ENCODE measurements at places on chromosomes 3 and 15.

- DNase-seq, result no peak
Measured at GRCh38 chr3:13013994-13014754, 59.1 kb downstream of the IQSEC1 start.

DNA sequence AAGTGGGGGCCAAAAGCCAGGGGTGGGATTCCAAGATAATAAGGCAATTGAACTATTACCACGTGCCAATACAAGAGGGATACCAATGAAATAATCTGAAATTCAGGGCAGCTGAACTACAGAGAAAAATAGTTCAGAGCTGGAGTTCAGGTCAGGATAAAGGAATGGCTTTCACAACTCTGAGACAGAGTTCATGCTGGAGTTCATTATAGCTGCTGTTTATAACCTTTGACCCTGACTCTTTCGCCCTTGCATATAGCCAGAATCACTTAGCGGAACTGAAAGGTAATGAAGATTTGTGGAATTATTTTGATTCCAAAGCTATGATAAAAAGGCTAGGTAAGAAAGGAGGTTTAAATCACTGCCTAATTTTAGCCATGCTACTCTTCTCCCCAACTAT is 55.5 kb upstream of the LRRN1 start:
- no peak for DNase-seq

DNA sequence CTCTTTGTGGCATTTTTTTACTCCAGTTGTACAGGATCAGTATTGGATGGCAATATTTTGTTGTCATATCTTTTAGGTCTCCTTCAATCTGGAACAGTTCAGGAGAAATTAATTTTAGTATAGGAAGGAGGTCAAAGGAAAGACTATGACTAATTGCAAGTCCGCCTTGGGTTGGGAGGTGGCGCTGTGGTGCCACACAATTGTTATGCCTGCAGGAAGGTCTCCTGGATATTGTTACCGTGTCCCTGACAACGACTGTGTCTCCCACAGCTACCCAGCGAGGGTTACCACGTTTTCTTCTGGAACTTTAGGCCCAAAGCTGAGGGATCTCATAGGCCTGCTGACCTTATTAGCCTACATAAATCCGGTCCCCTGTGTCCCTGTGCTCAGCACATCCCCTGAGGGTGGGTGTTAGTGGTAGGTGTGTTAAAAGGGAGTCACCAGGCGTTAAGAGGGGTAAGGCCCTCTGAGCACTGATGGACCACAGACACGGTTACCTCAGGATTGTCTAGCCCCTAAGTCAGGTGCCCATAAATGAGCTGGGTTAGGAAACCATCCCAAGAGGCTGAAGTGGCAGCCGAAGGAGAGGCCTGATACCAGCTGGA is 31.5 kb downstream of the KCNAB1 start:
- peak; percentile 76 for DNase-seq

- no peak for DNase-seq
Measured at GRCh38 chr3:45417930-45418847, 29.8 kb downstream of the LARS2 start.

DNA sequence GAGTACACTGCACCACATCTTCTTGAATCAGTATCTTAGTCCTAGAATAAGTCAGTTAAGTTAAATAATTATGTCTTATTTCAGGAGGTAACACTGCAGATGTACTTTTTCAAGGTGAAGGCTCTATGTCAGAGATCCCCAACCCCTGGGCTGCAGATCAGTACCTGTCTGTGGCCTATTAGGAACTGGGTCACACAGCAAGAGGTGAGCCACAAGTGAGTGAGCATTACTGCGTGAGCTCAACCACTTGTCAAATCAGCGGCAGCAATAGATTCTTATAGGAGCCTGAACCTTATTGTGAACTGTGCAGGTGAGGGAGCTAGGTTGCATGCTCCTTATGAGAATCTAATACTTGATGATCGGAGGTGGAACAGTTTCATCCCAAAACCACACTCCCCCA is 851.9 kb upstream of the ALCAM start:
- no peak for DNase-seq

DNA sequence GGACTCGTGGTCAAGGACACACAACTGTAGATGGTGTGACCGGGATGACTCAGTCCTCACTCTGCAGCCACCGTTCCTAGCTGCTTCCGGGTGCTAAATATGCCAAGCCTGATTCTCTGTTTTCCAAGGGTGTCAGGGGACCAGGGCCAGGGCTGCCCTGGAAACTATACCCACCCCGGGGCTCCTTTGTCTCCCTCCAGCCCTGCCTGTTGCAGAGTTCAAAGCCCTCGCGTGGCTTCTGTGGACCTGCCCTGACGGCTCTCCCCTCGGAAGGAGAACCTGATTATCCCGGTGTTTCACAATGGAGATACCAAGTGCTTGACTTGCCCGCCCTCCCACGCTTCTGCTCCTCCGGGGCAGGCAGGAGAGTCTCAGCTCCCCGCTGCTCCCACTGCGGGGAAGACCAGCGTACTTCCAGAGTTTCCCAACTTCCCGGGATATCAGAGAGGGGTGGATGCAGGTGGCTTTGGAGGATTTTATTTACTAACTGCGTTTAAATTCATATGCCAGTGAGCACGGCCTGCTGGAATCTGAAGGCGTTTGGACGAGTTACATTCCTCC is 125.0 kb downstream of the ASB7 start:
- DNase-seq, result peak; percentile 64

DNA sequence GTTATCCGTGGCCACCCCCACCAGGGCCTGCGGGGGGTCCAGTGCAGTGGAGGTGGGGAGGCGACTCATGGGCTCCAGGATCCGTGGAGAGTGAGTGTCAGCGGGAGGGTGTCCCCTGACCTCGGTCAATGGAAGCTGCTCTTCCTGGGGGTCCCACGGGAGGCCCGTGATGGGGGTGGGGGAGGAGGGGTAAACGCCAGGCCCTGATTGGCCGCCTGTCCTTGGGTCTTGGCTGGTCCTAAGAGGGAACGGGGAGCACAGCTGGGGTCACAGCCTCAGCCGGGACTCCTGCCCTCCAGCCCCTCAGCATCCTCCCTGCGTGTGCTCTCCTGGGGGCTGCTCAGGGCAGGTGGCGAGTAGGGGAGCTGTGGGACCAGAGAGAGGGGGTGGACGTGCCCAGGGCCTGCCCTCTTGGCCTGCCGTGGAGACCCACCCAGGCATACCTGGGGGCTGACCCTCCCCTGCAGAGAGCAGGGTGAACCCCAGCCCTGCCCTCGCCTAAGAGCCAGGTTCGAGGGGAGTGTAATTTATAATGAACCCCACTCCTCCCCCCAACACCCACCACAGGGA is 184.6 kb downstream of the GOLGA6L6 start:
- DNase-seq, result no peak

DNA sequence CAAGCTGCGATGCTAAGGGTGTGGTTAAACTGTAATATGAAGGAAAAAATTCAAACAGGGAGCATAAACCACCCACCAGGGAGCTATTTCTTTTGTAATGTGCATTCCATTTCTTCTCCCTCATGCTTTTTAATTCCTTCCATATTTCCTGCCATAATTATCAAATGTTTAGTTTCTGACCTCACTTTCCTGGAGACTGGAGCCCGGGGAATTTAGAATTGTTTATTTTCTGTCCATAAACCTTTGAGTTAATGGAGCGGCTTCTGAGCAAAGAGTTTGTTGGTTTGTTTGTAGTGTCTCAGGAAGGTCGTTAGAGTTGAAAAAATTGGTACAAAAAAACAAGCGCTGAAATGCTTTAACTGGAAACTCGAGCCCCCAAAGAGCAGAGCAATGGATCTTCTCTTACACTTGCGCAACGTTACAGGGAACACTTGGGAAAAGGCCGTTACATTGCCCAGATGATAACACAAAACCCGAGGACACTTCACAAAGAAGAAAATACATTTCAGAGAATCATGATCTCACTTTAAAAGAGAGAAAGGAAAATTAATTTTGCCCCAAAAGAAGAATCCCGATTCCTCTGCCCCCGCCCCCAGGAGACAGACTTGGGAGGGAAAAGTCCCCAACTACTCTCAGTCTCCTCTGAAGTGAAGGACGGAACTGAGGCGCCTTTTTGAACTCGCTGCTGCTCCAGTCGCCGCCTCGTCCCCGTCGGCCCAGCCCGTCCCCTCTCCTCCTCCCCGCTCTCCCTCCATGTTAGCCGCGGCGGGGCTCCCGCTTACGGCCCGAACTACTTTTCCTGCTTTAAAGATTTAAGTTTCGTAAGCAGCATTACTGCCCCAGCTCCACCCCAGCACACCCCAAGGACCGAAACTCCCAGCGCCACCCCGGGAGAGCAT is 842 bp downstream of the FSTL1 start:
- DNase-seq, result peak; percentile 82

- DNase-seq, result peak; percentile 44
Measured at GRCh38 chr3:27696906-27697305, 25.2 kb downstream of the EOMES start.

DNA sequence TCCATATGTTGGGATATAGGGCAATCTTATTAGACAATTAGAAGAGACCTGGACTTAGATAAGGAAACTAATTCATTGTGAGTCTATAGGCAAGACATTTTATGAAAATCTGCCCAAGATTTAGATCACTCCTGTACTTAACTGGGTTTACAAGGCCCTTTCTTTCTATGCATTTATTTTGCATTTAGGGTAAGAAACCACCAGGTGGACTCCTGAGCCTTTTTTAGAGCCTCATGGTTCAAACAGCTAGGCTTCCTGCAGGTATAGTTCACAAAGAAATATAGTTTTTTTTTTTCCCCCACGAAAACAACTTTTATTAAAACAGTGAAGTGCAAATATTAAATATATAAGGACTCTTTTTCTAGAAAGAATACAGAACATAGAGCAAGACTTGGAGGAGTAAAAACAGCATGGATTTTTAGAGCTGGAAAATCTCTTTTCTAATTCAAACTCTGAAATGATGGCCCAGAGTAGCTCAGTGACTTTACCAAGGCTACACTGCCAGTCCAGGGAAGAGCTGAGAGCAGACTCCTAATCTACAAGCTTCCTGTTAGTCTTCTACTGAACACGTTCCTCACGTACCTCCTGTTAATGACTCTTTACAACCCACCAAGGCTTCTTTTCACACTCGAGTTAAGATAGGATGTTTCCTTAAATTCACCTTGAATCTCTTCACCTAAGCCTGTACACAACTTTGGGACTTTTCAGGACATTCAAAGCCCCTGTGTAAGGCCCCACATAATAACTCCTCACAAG is 400.9 kb upstream of the ATP11B start:
- DNase-seq, result no peak

- DNase-seq, result peak; percentile 63
Measured at GRCh38 chr3:69855436-69856162, 116.3 kb downstream of the MITF start.

DNA sequence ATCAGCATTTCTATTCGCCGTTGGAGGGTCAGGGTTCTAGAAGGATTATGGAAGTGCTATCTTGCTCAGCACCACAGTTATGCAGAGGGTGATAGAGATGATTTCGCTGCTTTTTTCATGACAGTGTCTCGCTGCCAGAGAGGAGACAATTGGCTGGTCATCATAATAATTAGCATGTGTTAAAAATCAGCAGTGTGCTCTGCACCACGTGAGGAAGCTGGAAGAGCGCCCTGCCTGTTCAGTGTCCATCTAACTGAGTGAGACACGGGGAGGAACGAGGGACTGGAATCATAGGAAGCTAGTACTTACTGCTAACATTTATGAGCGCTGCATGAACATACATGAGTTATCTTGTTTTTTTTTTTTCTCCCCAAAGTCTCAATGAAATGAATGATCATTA is 116.2 kb upstream of the PLAAT1 start:
- no peak for DNase-seq

DNA sequence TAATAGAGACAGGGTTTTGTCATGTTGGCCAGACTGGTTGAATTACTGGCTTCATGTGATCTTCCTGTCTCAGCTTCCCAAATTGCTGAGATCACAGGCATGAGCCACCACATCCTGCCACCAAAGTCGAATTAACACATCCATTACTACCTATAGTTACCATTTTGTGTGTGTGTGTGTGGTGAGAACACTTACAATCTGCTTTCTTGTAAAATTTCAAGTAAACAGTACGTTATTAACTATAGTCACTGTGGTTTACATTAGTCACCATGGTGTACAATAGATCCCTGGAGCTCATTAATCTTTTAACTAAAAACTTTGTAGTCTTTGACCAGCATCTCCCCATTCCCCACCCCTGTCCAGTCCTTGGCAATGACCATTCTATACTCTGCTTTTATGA is 270.0 kb downstream of the NAALADL2 start:
- DNase-seq, result peak; percentile 56

DNA sequence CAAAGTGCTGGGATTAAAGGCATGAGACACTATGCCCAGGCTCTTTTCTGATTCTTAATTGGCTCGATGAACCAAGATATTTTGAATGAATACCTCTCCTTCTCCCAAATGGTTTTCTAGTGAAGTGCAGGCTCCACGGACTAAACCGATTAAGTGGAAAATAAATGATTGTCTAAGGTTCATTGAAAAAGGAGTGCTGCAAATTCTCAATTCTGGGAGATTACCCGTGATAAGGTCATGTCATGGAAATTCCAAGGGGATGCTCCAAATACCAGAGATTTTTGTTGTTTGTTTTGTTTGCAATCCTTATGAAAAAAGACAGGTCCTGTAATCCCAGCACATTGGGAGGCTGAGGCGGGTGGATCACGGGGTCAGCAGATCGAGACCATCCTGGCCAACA is 406.9 kb upstream of the TBL1XR1 start:
- no peak for DNase-seq

DNA sequence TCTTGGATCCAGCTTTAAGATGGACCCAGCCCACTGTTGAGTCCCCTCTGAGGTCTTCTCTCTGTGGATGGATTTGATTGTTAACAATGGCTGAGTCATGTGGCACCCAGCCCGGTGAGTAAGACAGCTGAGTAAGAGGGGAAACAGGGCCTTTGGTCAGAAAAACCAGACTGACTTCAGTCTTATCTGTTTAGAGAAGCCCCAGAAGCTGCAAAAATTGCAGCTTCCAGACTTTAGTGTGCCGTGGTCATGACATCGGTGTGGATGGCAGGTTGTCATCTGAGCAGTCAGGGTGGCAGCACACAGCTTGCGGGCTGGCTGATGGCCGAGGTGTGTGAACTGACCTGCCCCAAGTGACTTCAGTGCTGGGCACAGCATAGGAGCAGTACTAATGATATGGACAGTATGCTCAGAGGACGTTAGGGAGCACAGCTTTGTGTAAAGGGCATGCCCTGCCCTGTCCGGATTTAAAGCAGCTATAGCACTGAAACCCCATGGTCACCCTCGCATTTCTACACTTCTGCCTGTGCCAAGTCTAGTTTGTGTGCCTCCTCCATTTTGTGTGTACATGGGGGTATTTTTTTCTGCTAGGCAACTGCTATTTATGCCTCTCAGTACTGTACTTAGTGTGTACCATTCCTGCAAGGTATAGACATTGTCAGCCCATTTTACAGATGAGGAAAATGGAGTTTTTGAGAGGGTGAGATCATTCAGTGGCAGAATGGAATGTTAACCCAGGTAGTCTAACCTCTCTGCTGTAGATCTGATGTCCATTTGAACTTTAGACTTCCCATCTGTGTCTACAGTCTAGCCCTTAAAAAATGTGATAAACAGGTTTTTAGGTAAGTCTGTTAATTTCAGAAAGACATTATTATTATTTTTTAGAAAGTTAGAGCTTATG is 44.4 kb downstream of the FLNB start:
- peak; percentile 97 for DNase-seq

Measured in fibroblast of mammary gland (primary cell).